Heart right ventricle (tissue), 16 donors: ENCODE measurements at places on chromosomes 3 and 15. TPM values are rescaled to one million over a fixed set of nuclear protein-coding genes. Genes with fewer than 3 reads are reported as not detected.

DNA sequence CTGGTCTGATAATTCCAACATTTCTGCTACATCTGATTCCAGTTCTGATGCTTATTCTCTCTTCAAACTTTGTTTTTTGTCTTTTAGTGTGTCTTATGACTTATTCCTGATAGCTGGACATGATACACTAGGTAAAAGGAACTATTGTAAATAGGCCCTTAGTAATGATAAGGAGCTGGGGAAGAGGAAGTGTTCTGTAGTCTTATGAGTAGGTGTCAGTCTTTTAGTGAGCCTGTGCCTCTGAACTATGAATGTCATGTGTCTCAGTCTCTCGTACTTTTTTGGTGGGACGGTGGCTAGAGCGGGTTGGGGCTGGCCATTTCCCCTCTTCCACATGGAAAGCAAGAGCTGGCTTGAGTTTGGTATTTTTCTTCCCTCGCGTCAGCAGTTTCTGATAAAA is 41.2 kb downstream of the PCCB start:
- DNase-seq: no peak

- DNase-seq: no peak
These were observed 83.3 kb downstream of the MCTP2 start for GRCh38 chr15:94314639-94315038.

- DNase-seq: no peak
These were observed 25.8 kb upstream of the MTHFS start for GRCh38 chr15:79922512-79923078.

DNA sequence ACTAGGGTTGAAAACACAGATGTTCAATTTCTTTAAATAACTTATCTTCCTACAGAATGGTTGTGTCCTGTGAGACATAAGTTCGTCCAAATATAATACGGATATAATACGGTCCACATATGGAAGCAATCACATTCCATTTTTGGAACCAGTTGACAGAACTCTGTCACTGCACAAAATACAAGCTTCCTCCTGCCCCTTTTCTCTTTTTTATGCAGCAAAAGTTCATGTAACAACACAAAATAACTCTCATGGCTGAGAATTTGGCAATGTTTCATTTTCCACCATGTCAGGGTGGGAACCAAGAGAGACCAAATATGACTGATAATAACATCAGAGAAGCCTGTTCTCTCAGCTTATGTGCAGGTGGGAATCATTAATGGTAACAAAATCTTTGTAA is 158.1 kb upstream of the ZNF385D start:
- DNase-seq: no peak

- no peak for DNase-seq
These were observed 53.5 kb upstream of the PRTG start for GRCh38 chr15:55796321-55796965.

GRCh38 chr3:190261015-190261414 is 61.2 kb downstream of the CLDN1 start:
- DNase-seq: no peak

- DNase-seq: no peak
These were observed 163.4 kb upstream of the NUDT16 start for GRCh38 chr3:131218196-131218595.

GRCh38 chr3:134769287-134769868 is 25.7 kb upstream of the EPHB1 start:
- DNase-seq: no peak

DNA sequence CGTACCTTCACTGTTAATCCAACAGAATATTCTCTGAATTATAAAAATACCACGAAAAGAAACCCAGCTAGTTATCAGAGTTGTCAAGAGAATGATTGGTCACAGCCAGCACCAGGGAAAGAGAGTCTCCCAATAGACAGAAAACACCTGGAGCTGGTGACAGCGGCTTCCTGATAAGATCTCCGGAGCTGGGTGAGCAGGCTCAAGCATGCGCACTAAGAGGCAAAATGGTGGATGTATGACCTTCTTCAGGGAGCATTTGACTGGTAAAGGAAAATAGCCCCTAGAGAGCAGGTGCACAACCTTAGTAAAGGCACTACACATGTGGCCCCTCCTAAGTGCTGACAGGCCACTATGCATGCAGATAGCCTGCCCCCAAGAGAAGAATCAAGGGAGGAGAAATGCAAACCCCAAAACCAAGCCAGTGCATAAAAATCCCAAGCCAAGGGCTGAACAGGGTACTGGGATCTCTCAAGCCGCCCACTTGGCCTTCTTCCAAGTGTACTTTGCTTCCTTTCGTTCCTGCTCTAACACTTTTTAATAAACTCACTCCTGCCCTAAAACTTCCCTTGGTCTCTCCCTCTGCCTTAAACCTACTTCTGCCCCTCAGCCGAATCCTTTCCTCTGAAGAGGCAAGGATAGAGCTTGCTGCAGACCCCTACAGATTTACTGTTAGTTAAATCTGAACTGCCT is 93.2 kb downstream of the UACA start:
- peak; percentile 68 for DNase-seq

GRCh38 chr15:83472151-83472550 is 25.0 kb downstream of the SH3GL3 start:
- no peak for DNase-seq

DNA sequence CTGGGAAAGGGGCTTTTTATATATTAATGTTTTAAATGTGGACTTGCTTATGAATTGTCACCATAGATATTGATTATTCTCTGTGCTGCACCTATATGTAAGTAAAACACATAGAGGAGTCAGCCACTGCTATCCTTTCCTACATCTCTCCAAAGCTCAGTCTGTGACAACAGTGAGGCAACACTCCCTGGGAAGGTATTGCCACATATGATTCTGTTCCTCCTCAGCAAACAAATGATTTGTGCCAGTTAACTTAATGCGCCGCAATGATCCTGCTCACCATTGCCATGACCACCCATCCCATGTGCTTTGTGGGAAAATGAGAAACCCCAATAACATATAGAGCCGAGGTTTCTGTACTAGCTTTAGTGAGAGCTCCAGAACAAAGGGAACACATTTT is 75.1 kb upstream of the FBN1 start:
- no peak for DNase-seq

- no peak for DNase-seq
These were observed 79.0 kb upstream of the MFGE8 start for GRCh38 chr15:88992216-88992615.

DNA sequence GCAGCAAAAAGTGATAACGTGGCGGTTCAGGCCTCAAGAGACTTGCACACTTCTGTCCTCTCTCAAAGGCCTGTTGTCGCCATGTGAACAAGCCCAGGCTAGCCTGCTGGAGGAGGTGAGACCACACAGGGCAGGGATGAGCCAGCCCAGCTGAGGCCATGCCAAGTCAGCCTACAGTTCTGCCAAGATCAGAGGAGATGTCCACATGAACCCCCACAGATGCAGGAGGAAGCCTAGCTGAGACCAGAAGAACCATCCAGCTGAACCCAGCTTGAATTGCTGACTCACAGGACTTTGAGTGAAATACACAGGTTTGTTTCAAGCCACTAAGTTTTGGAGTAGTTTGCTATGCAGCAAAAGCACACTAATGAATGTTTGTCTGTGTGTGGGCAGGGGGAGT is 50.3 kb upstream of the SEC13 start:
- DNase-seq: no peak

DNA sequence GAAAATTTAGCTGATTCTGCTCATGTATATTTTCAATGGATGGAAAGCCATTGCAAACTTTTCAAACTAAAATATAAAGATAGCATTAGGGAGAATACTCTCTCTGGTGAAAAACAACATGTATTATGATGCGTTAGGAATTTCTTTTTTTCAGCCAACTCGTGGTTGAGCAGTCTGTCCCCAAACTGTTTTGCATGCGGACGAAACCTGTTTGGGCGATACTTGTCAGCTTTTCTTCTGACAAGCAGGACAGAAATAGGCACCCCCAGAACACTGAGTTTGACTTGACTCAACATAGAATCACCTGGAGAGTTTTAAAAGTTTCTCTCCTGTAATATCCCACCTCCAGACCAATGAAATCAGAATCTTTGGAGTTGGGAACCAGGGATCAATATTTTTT is 417.5 kb upstream of the TPRG1 start:
- DNase-seq: no peak

GRCh38 chr3:29773481-29773880 is 492.6 kb downstream of the RBMS3 start:
- DNase-seq: no peak

DNA sequence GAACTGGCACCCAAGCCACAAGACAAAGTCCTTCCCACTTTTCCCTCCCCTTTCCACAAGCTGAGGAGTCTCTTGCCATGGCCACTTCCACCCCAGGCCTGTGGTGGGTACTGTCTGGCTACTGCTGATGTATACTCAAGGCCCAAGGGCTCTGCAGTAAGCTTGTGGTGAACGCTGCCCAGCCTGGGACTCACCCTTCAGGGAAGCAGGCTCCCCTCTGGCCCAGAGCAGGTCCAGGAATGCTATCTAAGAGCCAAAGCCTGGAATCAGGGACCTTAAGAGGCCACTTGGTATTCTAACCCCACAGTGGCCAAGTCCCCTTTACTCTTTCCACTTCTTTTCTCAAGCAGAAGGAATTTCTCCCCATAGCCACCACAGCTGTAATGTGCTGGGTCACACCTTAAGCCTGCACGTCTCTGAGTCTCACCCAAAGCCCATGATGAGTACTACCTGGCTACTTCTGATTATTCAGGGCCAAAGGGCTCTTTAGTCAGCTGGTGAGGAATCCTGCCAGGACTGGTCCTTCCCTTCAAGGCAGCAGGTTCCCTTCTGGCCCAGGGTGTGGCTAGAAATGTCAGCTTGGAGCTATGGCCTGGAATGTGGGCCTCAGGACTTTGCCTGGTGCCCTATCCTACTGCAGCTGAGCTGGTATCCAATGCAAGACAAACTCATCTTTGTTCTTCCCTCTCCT is 4.0 kb downstream of the PATL2 start:
- no peak for DNase-seq

- no peak for DNase-seq
These were observed 152.8 kb downstream of the TIGIT start for GRCh38 chr3:114446600-114446999.

GRCh38 chr3:128398586-128398985 is 68.1 kb downstream of the DNAJB8 start:
- no peak for DNase-seq

- no peak for DNase-seq
These were observed 68.0 kb downstream of the TIPARP start for GRCh38 chr3:156742401-156742800.

GRCh38 chr15:45469027-45469426 is 53.5 kb downstream of the SLC30A4 start:
- no peak for DNase-seq

DNA sequence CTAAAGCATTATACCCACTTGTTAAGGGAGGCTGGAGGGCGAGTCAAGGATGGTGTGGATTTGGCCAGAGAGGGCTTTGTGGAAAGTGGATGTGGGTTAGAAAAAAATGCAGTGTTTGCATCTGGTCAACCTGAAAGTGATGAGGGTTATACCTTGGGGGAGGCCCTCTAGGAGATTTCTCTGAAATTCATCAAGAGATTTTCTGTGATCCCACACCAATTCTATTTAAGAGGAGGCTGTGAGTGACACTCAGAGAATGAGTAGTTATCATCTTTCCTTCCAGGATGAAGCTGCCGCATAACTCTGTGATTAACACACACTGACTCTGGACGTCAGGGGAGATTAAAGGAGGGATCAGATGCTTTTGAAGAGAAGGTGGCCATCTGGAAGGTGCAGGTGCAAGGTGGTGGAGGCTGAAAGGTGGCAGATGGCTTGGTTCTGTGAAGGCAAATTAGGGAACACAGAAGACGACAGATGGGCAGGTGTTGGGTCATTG is 54.8 kb downstream of the ANAPC13 start:
- DNase-seq: no peak

GRCh38 chr3:121970047-121970446 is 52.0 kb downstream of the ILDR1 start:
- DNase-seq: no peak

DNA sequence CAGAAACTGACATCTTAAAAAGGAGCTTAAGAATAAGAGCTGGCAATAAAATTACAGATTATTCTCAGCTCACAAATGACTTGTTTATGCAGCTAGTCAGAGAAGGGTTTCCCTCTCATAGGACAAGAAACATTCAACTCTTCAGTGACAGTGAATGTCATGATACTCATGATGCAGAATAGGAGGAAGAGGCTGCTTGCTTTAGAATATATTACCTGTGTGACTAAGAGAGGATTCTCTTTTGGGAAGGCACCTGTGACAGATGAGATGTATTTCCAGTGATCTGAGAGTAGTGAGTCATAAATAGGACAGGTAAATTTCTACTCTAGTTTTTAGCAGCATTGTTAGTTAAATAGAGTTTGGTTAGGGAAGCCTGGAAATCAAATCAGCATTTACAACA is 39.9 kb downstream of the RASA2 start:
- no peak for DNase-seq

- no peak for DNase-seq
These were observed 229.9 kb upstream of the LRTM1 start for GRCh38 chr3:55157731-55158130.

DNA sequence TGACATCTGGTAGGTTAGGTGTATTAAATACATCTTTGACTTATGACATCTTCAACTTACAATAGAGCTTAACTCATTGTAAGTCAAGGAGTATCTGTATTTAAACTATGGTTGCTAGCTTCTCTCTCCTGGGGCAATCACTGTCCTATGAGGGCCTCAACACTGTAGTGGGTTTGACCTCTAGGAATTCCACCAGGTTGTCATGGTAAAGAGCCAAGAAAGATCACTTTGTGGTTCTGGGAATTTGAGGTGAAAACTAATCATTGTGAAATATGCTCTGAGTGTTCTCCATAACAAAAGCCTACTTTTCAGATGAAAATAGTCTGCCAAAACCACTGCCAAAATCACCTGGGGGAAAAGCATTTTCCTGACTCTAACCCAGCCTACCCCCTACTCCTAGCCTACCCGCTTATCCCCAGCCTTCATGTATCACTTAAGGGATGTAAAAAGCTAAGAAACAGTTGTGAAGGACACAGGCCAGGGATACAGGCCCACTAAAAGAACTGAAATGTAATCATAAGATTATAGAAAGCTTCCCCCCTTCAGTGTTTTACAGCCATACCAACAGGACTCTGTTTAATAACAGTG is 723.8 kb downstream of the MECOM start:
- DNase-seq: no peak

- DNase-seq: no peak
These were observed 48.4 kb upstream of the GRIP2 start for GRCh38 chr3:14588425-14589112.

- DNase-seq: no peak
These were observed 83.4 kb downstream of the TOP2B start for GRCh38 chr3:25581335-25581734.

- no peak for DNase-seq
These were observed 13.2 kb downstream of the SMAD6 start for GRCh38 chr15:66715181-66715624.

- DNase-seq: no peak
These were observed 53.9 kb downstream of the SLMAP start for GRCh38 chr3:57810048-57810447.

GRCh38 chr3:125136515-125136914 is 76.0 kb downstream of the SLC12A8 start:
- DNase-seq: no peak

- DNase-seq: no peak
These were observed 38.9 kb downstream of the MDFIC2 start for GRCh38 chr3:70273492-70273891.

- DNase-seq: no peak
These were observed 706 bp downstream of the FSIP1 start for GRCh38 chr15:39781967-39782302.

The GHRL gene
- 0.12 TPM for polyA plus RNA-seq

The FBXO40 gene
- polyA plus RNA-seq: 38.1 TPM

The GNAT1 gene
- polyA plus RNA-seq: not detected

The TRPC1 gene
- polyA plus RNA-seq: 2.1 TPM

The CCDC39 gene
- polyA plus RNA-seq: not detected

The RAB7A gene
- 161 TPM for polyA plus RNA-seq

The GOLGA8J gene
- 0.22 TPM for polyA plus RNA-seq

The KNSTRN gene
- 13.1 TPM for polyA plus RNA-seq

The TMEM207 gene
- polyA plus RNA-seq: not detected

The NAALADL2 gene
- polyA plus RNA-seq: 0.66 TPM
